ENCODE measurements at places on chromosomes 4 and X.

DNA sequence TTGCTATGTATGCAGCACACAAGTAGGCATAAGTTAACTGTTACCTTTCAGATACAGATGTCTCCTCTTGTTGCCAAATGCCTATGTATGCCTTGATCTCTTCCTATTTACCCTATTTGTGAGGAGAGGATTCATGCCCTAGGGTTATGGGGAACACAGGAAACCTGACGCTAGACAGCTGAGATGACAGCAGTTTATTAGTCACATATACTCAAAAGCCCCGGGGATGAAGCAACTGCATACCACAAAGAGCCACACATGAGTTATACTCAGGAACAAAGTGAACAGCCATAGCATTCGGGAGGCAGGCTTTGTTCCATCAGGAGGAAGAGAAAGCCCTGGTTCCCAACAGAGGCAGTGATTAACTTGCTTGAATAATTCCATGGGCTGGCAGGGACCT lies 1011.7 kb upstream of the PCDH7 start:
- DNase-seq, result no peak

GRCh38 chrX:12007881-12008280 lies 130.4 kb upstream of the FRMPD4 start:
- DNase-seq, result no peak

DNA sequence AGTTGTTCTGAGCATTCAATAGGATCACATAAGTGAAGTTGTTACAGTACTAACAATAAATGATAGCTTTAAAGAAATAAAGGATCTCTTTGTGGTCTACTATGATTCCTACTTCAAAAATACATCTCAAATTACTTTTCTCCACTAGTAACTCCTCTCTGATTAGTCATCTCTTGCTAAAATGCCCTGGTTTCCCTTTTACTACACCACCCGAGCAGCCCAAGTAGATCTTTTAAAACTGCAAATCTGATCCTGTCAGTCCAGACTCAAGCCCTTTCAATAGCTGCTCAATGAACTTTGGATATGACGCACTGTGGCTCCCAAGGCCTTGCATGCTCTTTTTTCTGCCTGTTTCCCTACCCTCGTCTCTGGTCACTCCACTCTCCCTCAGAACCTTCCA lies 97.5 kb downstream of the MAOA start:
- no peak for DNase-seq

DNA sequence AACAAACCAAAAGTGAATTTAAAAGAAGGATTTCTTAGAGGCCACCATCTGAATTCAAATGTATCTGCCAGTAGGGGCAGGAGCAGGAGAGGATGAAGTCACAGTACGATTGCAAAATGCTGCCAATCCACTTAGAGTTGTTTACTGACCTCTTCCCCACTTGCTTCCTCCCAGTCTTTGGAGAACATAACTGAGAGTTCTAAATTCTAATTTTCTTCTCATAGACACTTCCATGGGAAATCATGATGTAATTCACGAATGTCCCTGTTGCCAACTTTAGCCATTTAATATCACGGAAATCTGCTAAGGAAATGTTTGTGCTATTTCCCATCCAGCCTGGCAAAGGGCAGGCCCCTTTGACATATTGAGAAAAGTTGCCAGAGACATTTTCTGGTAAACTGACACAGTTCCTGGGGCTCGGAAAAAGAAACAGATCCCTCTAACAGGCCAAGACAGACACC lies 33.6 kb upstream of the NOCT start:
- no peak for DNase-seq

GRCh38 chr4:54568184-54568583 lies 89.6 kb upstream of the KIT start:
- no peak for DNase-seq

- DNase-seq, result no peak
Measured at GRCh38 chr4:174702979-174703478, 126.0 kb downstream of the GLRA3 start.

- DNase-seq, result no peak
Measured at GRCh38 chr4:110154582-110154981, 43.8 kb downstream of the ELOVL6 start.

GRCh38 chrX:134999469-134999868 lies 8.7 kb downstream of the SMIM10 start:
- no peak for DNase-seq

DNA sequence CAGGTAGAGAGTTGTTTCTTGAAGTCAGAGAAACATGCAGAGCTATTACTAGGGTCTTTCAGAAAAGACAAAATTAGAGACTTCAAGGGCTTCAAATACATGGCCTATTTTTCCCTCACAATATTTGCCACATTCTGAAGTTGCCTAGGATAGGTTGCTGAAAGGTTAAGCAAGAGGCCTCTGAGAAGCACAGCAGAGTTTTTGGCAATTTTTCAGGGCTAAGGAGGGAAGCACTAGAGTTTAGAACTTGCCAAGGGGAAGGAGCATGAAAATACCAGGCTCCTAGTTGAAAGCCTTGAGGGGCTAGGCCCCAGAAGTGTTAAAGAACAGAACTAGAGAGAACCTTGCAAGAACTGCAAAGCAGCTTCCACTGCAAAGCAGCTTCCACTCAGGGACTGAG lies 86.4 kb downstream of the ANAPC10 start:
- DNase-seq, result no peak

GRCh38 chrX:130121505-130121800 lies 11.2 kb upstream of the ELF4 start:
- no peak for DNase-seq

- DNase-seq, result peak; percentile 33
Measured at GRCh38 chr4:13483768-13484121, 395 bp downstream of the RAB28 start.

- DNase-seq, result no peak
Measured at GRCh38 chrX:13829983-13830382, 13.1 kb upstream of the GPM6B start.

- no peak for DNase-seq
Measured at GRCh38 chr4:81732980-81733379, 261.3 kb upstream of the RASGEF1B start.

DNA sequence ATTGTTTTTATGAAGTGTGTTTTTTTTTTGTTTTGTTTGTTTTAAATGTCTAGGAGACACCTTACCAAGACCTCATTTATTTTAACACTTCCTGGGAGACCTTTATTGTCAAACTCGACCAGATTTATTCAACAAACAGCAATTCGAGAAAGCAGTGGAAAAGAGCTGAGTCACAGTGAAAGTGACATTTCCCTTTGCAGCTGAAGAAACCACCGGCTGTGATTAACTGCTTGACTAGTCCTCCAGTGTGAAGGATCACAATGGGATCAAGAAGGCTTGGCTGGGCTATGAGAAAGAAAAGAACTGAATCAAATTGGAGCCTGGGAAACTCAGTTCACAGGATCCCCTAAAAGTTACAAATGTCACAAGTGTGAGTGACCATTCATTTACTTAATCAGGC lies 11.9 kb upstream of the ADH7 start:
- DNase-seq, result no peak

DNA sequence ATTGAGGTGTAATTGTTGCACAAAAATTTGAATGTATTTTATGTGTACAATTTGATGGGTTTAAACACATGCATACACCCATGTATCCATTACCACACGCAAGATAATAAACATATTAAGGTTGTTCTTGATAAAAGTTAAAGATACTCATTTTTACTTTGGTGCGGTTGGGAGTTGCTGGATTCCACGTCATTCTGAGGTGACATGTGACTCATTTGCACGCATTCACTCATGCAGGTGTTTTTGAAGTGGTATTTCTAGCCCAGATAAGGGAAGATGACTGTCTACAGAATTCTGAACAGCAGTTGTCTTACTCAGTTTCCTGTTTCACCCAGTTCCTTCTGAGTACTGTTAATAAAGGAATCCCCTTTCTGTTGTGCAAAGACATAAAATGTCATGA lies 142.0 kb downstream of the RTL3 start:
- peak; percentile 18 for DNase-seq

GRCh38 chr4:10017037-10017893 lies 4.0 kb downstream of the SLC2A9 start:
- DNase-seq, result no peak

DNA sequence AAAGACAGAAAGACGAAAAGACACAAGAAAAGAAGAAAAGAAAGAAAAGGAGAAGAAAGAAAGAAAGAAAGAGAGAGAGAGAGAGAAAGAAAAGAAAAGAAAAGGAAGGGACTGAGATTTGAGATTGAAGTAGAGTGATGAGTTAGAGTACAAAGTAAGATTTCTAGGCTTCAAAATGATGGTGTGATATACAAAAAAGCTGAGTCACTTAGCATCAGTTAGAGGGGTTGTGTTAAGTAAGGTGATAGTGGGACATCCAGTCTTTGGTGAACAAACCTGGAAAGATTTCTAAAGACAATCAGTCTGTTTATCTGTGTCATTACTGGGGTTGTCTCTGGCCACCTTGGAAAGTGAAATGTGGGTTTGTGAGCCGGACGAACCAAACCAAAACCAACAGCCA lies 13.5 kb downstream of the SLC10A6 start:
- no peak for DNase-seq

DNA sequence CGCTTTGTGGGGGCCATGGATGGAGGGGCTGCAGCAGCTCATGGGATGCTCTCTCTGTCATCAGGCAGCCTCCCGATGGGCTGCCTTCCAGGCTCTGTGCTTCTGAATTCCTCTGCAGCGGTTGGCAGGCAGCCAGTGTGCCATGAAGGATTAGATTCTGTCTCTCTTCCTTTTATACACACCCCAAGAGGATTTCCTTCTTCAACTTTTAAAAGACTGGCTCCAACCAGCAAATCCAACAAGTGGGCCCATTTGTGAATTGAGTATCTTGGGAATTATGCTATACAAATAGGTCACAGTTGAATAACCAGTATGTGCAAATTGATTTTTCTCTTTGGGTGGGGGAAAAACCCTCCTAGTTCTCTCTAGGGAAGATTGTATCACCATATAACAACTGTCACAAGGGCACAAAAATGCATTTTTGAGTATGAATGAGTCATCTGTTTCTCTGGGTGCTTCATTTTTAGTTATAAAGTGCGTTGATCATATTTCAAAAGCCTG lies 96.8 kb upstream of the FAT1 start:
- DNase-seq, result no peak

GRCh38 chrX:48956728-48957414 lies 536 bp downstream of the OTUD5 start:
- peak; percentile 48 for DNase-seq

- DNase-seq, result no peak
Measured at GRCh38 chrX:9988762-9989161, 21.6 kb downstream of the CLDN34 start.

GRCh38 chrX:46865281-46865680 lies 28.4 kb downstream of the RP2 start:
- no peak for DNase-seq

DNA sequence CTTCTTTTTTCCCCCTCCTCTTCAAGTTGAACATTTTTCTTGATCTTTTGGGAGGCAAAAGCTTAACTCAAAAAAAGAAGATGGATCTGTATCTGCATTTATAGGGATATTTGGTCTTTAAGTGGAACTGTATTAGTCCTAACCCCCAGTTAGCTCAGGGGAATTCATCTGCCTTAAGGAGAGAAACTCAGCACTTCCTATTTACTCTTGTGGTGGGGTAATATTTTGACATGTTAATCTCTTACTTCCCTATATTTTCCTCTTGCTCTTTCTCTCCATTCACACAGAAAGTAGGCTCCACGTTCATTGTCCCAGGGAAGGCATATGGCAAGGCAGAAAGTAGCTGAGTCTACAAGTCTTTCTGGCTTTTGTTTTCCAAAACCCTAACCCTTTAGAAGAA lies 5.3 kb downstream of the LRRC66 start:
- DNase-seq, result no peak

DNA sequence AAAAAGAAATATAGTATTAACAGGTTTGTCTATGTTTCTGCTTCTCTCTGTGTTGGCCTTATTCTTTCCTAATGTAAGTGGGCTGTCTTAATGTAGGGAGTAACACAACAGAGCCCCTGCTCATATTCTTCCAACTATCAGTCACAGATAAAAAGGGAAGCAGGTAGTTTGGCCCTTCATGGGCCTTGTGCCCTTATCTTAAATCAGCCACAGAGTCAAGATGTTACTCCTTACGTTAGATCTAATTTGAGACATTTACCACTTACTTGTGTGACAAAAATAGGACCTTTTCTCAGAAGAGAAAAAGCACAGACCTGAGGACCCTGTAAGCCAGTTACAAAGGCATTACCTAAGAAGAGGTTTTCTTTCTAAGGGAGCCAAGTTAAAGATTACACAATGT lies 589.0 kb downstream of the GRXCR1 start:
- DNase-seq, result no peak

DNA sequence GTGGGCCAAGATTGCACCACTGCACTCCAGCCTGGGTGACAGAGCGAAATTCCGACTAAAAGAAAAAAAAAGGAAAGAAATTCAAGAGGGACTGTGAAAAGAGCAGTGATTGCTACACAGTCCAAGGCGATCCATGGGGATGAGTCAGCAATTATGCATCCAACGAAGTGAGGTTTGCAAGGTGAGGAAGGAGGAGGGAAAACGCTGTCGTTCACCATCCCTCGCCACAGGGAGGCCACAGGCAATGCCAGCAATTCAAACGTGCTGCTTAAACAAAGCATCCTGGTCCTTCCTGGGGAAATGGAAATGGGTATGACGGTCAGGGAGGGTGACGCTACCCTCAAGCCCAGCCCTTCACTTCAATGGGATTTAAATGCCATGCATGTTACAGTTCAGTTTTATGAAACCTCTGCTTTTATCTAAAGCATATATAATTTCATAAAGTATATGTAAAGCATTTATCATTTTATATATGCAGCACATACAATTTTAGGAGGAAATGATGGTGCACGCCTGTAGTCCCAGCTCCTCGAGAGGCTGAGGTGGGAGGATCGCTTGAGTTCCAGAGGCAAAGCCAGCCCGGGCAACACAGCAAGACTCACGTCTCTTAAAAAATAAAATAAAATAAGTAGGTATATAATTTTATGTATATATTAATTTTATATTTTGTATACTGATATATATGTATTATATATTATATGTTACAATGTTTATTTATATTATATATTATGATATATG lies 108.7 kb downstream of the DHRSX start:
- DNase-seq, result no peak

- DNase-seq, result no peak
Measured at GRCh38 chrX:116142976-116143375, 27.6 kb upstream of the AGTR2 start.

Data from activated CD4-positive, alpha-beta T cell treated with anti-CD3 and anti-CD28 coated beads, Interleukin-2, amount 50 U/mL, for 48 hours (primary cell).